T47D (cell line): ENCODE measurements at places on chromosomes 3 and 15.
A peak's percentile ranks its signal among the peaks of the same experiment; 100 is the strongest.

DNA sequence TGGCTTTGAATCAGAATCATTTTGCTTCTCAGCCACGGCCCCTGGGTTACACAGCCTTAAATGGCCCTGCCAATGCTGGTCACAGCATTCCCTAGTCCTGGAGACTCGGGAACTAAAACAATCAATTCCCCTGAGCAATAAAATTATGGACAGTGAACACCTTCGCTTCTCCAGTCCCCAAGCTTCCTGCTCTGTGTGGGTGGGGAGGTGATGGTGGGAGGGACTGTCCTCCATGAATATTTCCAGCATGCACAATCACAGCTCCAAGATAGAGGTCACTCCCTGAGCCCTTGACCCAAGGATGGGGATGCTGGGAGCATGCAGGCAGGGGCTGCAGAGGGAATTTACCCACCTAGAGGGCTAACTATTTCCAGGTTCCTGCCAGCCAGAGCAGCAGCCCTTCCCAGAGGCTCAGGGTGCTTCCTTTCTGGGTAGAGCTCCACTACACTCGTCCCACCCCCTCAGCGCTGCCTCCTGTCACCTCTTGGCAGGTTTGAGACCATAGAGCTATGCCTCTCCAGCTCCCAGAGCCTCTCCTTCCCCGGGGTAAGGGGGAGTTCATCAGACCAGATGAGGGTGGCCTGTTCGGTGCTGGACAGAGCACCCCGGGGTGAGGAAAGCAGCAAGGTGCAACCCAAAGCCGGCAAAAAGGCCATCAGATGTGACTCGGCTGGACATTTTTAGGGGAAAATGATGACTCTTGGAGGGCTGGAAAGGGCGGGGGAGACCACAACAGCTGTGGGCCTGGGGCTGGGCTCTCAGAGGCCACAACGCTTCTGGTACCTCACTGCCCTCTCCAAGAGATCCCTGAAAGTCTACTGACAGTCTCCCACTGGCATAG is 14.5 kb upstream of the CCDC33 start:
- no peak for DNase-seq

DNA sequence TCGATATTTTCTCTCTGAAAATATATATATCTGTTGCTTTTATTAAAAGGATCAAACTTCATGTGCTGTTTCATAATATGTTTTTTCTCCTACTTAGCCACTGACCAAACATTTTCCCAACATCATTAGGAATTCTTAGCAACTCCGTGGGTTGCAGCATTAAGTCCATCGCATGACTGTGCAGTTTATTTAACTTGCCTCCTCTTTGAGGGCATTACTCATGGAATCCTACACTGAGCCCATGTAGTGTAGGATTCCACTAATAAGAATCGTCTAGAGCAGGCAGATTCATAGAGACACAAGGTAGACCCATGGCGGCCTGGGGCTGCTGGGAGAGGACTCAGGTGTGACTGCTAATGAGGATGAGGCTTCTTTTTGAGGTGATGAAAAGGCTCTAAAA is 49.3 kb downstream of the CMTM6 start:
- no peak for DNase-seq

GRCh38 chr3:54358969-54359694 is 236.8 kb downstream of the CACNA2D3 start:
- no peak for DNase-seq

GRCh38 chr3:42387802-42388651 is 22.4 kb downstream of the LYZL4 start:
- no peak for DNase-seq

GRCh38 chr3:123789760-123790159 is 94.4 kb downstream of the MYLK start:
- DNase-seq = no peak

GRCh38 chr3:10074666-10075065 is 33.4 kb downstream of the FANCD2OS start:
- DNase-seq = no peak

- no peak for DNase-seq
Measured at GRCh38 chr3:123244128-123244527, 42.4 kb downstream of the SEC22A start.

DNA sequence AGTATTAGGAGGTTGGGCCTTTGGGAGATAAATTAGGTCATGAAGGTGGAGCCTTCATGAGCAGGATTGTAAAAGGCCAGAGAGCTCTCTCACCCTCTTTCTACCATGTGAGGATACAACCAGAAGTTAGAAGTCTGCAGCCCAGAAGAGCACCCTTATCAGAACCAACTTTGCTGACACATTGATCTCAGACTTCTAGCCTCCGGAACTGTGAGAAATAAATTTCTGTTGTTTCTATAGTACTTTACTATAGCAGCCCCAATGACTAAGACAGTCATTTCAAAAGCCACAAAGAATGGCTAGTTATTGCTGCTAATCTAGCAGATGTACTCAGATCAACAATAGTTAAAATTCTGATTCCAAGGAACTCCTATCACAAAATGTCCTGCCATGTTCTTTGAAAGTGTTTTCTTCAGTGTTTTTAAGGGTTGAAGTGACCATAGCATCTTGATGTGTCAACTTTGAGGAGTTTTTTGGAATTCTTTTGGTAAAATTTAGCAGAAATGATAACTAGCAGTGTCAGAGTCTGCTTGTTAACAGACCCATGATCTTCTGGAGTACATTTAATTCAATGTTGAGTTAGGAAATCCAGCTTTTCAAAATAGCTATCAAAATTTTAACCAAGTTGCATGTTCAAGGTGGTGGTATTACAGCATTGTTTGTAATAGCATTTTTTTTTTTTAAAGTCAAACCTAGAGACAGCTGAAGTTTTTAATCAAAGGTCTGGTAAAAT is 10.3 kb downstream of the DZIP3 start:
- no peak for DNase-seq

DNA sequence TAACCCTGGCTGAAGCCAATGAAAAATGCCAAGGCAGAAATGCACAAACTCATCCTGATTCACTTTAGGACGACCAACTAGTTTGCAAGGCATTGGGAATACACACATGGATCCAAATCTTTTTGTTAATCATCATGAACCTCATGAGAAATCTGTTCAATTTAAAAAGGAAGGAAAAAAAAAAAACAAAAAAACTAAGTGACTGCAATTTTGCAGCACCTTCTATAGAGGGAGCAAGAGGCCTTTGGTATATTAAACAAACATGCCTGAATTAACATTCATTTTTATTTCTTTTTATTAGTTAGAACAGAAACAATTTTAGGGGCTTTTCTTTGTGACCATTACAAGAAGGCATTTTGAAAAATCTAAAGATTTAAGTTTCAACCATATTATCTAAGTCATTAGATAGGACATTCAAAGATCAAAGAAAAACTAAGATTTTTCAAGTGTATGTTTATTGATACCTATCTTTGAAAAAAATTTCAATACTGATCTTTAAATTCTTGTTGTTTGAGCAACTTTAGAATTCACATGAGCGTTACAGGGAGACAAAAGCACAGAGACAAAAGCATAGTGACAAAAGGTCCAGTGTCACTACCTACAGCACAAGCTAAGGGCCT is 182.4 kb downstream of the CBLB start:
- no peak for DNase-seq

- no peak for DNase-seq
Measured at GRCh38 chr3:34388830-34389229, 590.4 kb downstream of the PDCD6IP start.

DNA sequence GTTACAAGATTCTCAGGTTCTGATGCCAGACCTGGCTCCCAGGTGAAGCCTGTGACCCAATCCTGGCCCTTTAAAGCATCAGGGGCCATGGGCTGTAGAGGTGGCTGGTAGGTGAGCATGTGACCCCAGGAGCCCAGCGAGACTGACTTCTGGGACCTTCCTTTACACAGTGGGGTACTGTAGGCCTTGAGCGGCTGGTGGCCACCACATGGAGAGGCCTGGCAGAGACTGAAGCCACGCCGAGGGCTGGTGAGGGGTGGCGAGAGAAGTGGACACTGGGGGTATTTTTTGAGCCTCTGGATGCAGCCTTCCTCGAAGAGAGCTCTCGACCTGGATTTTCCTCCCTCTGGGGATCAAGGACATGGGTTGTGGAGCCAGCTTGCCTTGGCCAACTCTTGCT is 71.2 kb upstream of the ITGA11 start:
- no peak for DNase-seq

DNA sequence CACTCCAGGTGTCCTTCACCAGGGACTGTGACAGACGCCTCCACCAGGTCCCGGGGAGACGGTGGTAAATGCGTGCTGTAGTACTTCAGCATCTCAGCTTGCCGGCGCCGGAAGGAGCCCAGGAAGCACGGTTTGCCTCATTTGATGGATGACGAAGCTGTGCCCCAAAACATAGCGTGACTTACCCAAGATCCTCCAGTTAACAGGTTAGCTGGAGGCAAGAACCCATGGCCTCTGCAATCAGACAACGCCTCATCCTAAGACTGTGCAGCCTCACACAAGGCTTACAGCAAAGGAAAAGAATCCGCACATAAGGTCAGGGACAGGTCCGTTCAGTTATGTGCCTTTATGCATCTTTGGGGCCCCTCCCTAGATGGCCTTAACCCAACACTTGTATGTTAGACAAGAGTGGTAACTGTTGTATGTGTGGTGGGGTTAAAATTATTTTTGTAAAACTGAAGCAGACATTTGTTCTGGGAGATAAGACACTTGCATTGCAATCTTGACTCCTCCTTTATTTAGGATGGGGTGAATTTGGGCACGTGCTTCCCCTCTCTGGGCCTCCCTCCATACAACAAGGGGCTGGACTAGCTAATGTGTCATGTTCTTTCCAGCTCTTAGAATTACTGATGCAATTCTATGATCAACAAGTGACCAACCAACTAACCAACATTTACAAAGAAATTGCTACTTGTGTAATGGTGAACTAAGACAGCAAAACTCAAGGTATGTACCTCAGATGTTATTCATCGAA is 39.4 kb downstream of the VGLL4 start:
- DNase-seq = no peak

GRCh38 chr15:70240082-70240481 is 142.4 kb upstream of the TLE3 start:
- DNase-seq = no peak

DNA sequence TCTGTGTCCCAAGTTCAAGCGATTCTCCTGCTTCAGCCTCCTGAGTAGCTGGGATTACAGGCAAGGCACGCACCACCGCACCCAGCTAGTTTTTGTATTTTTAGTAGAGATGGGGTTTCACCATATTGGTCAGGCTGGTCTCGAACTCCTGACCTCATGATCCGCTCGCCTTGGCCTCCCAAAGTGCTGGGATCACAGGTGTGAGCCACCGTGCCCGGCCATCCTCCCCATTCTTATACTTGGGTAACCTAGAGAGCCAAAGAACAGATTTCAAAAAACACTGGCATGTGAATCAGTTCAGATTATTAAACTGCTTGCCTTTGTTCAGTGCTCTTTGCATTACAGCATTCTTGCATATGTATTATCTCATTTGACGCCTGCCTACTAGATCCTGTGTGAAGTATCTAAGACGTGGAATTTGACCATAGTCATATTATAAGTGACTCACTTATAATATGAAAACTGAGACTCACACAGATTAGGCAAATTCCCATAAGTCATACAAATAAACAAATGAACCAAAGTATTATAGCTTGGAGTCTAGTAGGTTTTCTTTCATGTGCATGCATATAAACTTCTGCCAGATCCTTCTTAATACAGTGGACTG is 123.5 kb downstream of the UNC13C start:
- DNase-seq = no peak

DNA sequence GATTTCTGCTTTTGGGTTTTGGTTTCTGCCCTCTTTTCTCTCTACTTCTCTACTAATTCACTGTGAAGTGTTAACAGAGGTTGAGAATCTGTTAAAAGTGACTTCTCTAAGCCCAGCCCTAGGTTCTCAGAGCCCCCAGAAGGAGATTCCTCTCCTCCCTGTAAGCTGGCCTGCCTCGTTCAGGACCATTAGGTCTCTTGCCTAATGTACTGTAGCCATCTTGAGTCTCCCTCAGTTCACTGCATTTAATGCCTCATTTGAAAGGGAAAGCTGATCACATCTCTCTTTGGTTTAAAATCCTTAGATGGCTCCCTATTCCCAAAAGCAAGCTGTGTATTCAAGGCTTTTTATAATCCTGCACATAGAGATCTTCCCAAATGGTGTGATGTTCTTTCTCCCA is 16.3 kb downstream of the RTP1 start:
- DNase-seq = no peak

DNA sequence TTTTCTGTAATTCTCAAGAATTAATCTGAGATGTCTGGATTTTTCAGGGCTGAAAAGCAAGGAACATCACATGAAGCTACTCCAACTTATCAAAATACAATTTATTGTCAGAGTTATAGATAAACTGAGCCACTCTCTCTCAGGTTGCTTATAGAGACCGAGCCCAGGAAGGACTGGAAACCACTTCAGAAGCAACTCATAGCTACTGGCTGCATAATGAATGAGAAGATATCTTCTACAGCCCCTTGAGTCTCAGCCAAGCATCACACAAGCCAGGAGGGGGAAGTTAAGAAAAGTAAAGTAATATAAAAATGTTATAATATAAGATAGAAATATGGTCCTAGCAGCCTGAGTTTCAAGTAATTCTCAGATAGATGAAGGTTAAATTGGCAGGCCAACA is 186.0 kb downstream of the TNIK start:
- no peak for DNase-seq

GRCh38 chr15:84878504-84878903 is 6.0 kb upstream of the SLC28A1 start:
- peak; percentile 39 for DNase-seq

DNA sequence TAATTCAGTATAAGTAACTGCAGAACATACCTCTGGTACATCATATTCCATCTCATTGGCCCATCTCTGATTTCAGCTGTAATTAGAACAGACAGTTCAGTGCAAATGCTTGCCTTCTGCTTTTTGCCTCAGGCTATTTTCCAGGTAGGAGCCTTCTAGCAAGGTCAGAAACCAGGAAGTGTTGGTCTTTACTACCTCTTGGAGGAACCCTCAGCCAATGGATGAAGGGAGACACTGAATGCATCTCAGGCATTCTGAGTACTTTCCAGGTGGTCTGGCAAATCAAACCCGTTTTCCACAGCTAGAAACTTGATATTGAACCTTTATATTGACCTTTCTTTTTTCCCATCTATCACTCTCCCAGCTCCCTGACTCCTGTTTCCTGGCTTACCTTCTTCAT is 348.5 kb upstream of the SOX2 start:
- no peak for DNase-seq

GRCh38 chr3:164375995-164376394 is 702.3 kb downstream of the SI start:
- peak; percentile 52 for DNase-seq

DNA sequence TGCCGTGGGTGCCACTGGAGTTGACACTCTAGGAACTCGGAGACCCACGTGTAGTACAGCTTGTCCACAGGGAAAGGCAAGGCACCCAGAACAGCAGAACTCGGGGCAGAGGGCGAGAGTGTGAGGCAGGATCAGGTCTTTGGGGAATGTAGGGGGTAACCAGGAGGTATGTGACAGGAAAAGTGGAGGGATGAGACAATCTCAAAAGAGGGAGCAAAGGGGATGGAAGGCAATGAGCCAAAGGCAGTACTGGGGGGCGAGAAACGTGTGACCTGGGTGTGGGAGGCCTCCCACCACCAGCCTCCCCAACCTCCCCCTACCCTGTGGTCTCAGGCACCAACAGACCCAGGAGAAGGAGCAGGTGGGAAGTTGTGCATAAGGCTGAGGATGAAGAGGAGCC is 48.9 kb downstream of the UMPS start:
- DNase-seq = no peak

- DNase-seq = no peak
Measured at GRCh38 chr3:162643245-162643644, 1146.6 kb downstream of the OTOL1 start.

- DNase-seq = no peak
Measured at GRCh38 chr3:173258697-173259096, 117.7 kb upstream of the SPATA16 start.

GRCh38 chr3:9809239-9809614 is 835 bp upstream of the TTLL3 start:
- DNase-seq = no peak

GRCh38 chr3:67463656-67464055 is 190.8 kb downstream of the SUCLG2 start:
- no peak for DNase-seq
